ENCODE measurements at places on chromosomes 7 and 10.

GRCh38 chr10:32854435-32854834 lies 103.6 kb downstream of the ITGB1 start:
- DNase-seq, result no peak

DNA sequence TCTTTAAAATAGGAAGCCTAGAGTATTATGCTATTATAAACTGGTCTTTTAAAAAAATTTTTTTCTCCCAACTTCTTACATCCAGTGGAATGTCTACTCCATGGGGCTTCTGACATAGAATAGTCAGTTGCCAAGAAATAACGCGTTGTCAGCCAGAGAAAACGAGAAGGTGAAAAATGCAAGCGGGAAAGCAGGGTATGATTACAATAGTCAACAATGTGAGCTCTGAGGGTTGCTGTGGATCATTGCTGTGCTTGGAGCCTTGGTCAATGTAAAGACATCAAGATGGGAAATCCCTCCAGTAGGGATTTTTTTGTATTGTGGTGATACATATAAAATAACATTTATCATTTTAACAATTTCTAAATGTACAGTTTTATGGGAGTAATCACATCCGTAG lies 27.6 kb upstream of the PLPP4 start:
- no peak for DNase-seq

DNA sequence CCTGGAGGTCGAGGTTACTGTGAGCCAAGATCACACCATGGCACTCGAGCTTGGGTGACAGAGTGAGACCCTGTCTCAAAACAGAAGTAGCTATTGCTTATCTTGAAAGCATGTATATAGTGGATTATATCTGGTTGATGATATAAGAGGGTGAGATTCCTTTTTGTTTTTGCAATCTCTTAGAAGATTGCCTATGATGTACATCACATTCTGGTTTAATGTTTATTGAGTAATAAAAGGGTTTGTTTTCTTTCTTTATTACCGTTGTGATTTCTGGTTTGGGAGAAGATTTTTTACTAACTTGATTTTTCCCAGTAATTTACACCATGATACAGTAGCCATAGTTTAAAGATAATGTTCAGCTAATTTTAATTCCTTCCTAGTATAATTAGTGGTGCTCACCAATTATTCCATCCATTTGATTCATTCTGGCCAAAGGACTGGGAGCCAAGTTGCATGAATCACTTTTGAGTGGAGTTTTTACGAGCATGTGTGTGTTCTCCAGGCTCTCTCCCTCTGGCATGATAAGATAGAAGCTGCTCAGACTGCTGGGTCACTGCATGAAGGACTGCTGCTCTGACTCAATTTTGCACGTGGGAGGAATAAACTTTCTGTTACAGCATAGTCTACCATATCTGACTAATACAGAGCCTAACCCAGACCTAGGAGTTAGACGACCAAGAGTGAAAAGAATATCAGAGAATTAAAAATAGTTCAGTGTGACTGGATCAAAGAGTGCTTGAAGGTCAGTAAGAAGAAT lies 13.5 kb upstream of the TSPAN13 start:
- DNase-seq, result no peak

GRCh38 chr7:76338298-76339084 lies 20.3 kb downstream of the YWHAG start:
- no peak for DNase-seq

- DNase-seq, result no peak
These were observed 32.4 kb downstream of the BLVRA start for GRCh38 chr7:43790834-43791233.
